ENCODE measurements at places on chromosomes 4 and X. TPM values are rescaled to one million over a fixed set of nuclear protein-coding genes. Genes with fewer than 3 reads are reported as not detected.

Gene P2RY4
- total RNA-seq, result not detected

Gene SLC9A7
- total RNA-seq, result 18.7 TPM

Gene KLKB1
- total RNA-seq, result not detected

Gene POU4F2
- not detected for total RNA-seq

Gene LIMCH1
- 7.5 TPM for total RNA-seq

Gene AFM
- not detected for total RNA-seq

Gene IL2RG
- total RNA-seq, result not detected

Gene ZMAT1
- total RNA-seq, result 0.97 TPM

Gene GAGE12F
- total RNA-seq, result not detected

Gene GPC3
- not detected for total RNA-seq

Gene SRPK3
- not detected for total RNA-seq

Gene FGFR3
- 1.9 TPM for total RNA-seq

Gene MAGEC1
- not detected for total RNA-seq

Gene USP51
- 1.7 TPM for total RNA-seq

Gene HMGB3
- 48.9 TPM for total RNA-seq

Gene BBS12
- total RNA-seq, result 6.2 TPM

Gene SSX2B
- not detected for total RNA-seq

Gene IRS4
- total RNA-seq, result not detected

Gene PGAM4
- not detected for total RNA-seq

Gene TCP11X2
- total RNA-seq, result not detected

Gene THOC2
- 65.9 TPM for total RNA-seq

Gene GAGE12C
- not detected for total RNA-seq

Gene ADH5
- total RNA-seq, result 100 TPM

Gene PF4V1
- total RNA-seq, result not detected

Gene ZNF711
- 3.5 TPM for total RNA-seq

Gene TXK
- 1.7 TPM for total RNA-seq

Gene ASMT
- not detected for total RNA-seq

Gene XAGE1A
- not detected for total RNA-seq

Gene SHROOM3
- total RNA-seq, result 3.6 TPM

Gene PRDM8
- 2.3 TPM for total RNA-seq

Gene PNMA5
- total RNA-seq, result not detected

Gene ELF4
- 9.4 TPM for total RNA-seq

Gene HTATSF1
- total RNA-seq, result 29.9 TPM

Gene DGAT2L6
- total RNA-seq, result not detected

Gene LNX1
- total RNA-seq, result 3.9 TPM

Gene BEX5
- total RNA-seq, result 6.5 TPM

Gene FAM53A
- total RNA-seq, result 0.65 TPM

Gene DCLK2
- total RNA-seq, result 3.2 TPM

Gene CYP2U1
- 11.1 TPM for total RNA-seq

Gene SULT1E1
- 555 TPM for total RNA-seq

Gene STK26
- 16.9 TPM for total RNA-seq

Gene GSX2
- total RNA-seq, result not detected

Gene LONRF3
- 9.4 TPM for total RNA-seq

Gene SSX4
- total RNA-seq, result not detected

Gene SHOX
- not detected for total RNA-seq

Gene WAS
- 0.46 TPM for total RNA-seq

Gene TLL1
- 10.1 TPM for total RNA-seq

Gene MAGEA2
- not detected for total RNA-seq

Gene CXorf65
- total RNA-seq, result not detected

All from epithelial cell of umbilical artery (primary cell).